Stimulated activated CD8-positive, alpha-beta memory T cell treated with anti-CD3 and anti-CD28 coated beads, Interleukin-7, amount 100 ng/mL, for 1 hour (primary cell): ENCODE measurements at places on chromosomes 2 and 18.

DNA sequence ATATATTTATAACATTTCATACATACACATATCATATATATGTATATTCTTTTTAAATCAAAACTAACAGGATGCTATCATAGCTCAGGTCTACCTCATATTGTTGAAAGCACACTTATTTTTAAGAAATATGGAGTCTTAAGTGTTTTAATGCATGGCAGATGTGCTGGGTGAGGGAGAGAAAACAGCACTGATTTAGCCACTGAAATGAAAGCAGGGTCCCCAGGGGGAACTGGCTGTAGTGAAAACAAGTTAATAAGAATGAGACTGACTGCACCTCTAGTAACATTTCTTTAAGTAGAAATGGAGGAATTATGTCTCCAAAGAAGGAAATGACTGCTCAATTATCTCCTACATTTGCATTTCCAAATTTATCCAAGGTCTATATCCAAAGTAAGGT lies 857.8 kb downstream of the DCDC2C start:
- no peak for DNase-seq

GRCh38 chr18:56291294-56291693 lies 347.1 kb downstream of the TXNL1 start:
- no peak for DNase-seq

- DNase-seq: no peak
These were observed 86.4 kb upstream of the ID2 start for GRCh38 chr2:8595428-8595805.

- DNase-seq: no peak
These were observed 25.3 kb downstream of the ADCY3 start for GRCh38 chr2:24894750-24895149.

DNA sequence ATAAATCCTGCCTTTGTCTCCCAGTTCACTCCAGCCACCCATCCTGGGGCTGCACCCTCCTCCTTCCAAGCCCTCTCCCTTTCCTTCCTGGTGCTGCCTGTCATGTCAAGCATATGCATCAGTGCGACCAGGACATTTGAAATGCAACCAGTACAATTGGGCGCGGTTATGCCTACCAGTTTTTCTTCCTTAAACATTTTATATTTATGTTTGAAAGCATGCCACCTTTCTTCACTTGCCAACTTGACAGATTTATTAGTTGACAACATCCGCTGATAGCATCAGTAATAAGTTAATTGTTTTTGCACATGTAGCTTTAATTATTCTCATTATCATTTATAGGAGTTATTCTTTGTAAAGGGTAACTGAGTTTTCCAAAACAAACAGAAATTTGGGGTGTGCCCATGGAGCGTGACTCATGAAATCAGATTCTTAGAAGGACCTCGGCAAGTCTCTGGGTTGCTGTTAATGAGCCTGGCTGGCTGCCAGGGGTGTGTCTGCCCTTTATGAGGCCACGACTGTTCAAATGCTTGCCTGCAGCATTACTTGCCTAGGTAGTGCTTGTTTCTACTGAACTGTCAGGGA lies 32.8 kb upstream of the IL1B start:
- no peak for DNase-seq

DNA sequence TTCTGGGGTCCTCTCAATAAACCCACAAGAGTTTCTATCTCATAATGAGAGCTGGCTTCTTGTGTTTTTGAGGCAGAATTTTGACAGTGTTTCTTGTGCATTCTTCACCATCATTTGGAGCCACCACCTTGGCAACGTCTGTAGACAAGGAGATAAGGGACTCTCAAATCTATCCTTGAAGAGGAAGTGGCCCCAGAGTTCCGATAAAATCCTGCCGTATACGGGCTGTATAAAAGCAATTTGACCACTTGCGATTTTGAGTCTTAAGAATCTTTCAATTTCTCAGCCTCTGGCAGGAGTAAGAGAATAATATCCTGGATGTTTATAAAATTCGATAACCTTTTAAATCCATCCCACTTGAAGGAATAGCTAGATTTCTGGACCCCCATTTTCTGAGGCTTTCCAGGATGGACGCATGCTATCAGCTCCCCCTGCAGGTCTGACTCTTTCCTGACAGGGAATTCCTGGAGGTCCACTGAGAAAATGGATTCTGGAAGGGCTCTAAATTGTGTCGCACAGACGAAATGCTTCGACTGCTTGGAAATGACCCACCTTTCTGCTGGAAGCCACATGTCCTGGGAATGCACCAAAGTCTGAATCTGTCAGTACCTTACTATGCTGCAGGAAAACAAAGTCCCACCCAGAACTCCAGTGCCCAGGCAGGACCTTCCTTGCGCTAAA lies 54.1 kb downstream of the E2F6 start:
- DNase-seq: no peak
